ENCODE measurements at places on chromosomes 1 and 21. TPM values are rescaled to one million over a fixed set of nuclear protein-coding genes. Genes with fewer than 3 reads are reported as not detected.

DNA sequence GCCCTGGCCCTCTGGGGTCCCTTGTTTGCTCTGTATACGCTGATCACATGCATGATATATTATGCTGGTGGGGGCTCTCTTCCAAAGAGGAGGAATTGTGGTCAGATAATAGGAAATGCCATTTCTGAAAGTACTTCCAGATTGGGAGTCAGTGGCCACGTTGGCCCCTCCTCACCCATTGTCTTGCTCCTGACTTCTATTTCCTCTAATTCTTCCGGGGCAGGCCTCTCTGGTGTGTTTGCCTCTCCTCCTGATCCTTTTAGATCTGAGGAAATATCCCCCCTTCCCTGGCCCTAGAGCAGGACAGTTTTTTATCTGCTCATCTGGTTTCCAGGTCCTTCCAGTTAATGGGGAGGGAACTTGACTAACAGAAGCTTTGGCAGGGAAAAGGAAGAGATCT is 2.9 kb downstream of the VANGL2 start:
- no peak for DNase-seq

The CD164L2 gene
- total RNA-seq, result 0.28 TPM

The TOR1AIP1 gene
- total RNA-seq, result 13.7 TPM

The PLA2G2D gene
- total RNA-seq, result not detected

- DNase-seq, result no peak
Measured at GRCh38 chr1:30878016-30878415, 30.5 kb downstream of the SDC3 start.
